Naive thymus-derived CD8-positive, alpha-beta T cell (primary cell): ENCODE measurements at places on chromosomes 7 and 10. TPM values are rescaled to one million over a fixed set of nuclear protein-coding genes. Genes with fewer than 3 reads are reported as not detected.

Gene HOXA6
- polyA plus RNA-seq = not detected

DNA sequence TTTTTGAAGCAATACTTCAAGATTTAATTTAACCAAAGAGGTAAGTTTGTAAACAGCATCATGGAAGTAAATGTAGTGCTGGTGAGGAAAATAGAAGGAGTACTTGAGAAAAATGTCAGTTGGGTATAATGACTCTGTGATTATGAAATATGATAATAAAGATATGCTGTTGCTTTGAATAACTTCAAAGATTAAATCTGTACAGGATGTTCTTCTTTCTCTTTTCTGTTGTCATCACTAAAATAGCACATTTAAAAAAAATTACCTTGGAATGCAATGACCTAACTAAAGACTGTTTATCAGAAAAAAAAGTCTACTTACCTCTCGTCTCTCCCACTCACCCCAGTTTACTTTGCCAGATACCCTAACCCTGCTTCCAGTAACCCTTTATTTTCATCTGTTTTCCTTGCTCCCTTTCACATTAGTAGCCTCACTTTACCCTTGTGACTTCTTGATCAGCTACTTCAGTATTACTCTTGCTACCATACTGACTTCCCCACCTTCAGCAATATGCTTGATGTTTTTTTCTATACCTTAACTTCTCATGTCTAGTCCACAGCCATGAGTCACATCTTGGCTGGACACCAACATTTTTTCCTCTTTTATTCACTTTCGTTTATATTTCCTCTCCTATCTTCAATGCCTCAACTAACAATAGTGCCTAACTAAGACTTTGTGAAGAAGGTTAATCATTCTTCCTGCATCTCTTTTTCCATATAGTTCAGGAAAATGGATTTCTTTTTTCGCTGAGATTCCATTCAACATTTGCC, 29.7 kb upstream of the TAS2R16 start:
- no peak overlapping the region for H3K27ac ChIP-seq
- H3K27me3 ChIP-seq = no peaks in the 10 kb centered on the region
- no peak overlapping the region for H3K4me3 ChIP-seq
- DNase-seq = no peak

DNA sequence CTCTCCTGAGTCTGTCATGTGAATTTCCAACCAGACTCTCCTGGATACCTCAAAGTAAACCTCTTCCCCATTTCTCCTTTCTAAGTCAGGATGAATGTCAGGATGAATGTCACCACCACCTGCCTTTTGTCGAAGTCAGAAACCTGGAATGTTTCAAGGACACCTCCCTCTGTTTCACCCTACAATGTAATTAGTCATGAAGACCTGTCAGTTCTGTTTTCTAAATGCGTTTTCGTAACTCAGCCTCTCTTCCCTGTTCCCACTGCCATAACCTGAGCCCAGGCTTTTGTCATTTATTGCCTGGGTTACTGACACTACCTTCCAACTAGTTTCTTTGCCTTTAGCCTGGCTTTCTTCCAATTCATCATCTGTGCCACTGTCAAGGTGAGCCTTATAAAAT, 5.5 kb upstream of the STN1 start:
- no peak overlapping the region for H3K27ac ChIP-seq
- no peaks in the 10 kb centered on the region for H3K36me3 ChIP-seq
- no peaks in the 10 kb centered on the region for H3K27me3 ChIP-seq
- H3K4me3 ChIP-seq = no peak overlapping the region
- H3K4me1 ChIP-seq = peaks cover 5% of the 10 kb centered on the region

DNA sequence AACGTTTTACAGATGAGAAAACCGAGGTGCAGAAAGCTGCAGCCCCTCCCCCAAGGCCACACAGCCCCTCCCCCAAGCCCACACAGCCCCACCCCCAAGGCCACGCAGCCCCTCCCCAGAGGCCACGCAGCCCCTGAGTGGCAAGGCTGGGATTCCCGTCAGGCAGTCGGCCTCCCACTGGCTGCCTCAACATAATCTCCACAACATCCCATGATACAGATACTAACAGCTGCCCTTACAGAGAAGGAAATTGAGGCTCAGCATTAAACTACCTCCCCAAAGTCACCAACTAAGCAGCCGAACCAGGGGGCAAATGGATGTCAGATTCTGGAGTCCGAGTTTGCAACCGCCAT, 15.9 kb downstream of the SH3PXD2A start:
- H3K36me3 ChIP-seq = no peaks in the 10 kb centered on the region
- H3K4me1 ChIP-seq = no peaks in the 10 kb centered on the region
- no peak for DNase-seq

DNA sequence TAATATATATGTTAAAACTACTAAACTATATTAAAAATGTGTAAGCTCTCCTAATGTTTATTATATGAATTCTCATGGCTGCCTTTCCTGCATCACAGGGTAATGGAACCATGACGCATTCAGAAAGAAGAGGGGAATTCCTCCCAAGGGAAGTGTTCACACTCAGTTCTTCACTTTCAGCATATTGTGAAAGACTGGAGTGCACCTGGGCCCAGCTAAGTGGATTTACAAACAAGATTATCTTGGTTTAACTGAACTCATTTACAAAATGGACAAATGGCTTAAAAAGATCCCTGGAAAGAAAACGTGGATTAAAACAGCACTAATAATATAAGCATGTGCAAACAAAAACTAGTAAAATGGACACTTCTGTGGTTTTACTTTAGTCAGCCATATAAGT, 149.8 kb downstream of the DOCK4 start:
- no peak overlapping the region for H3K4me3 ChIP-seq
- no peak overlapping the region for H3K27ac ChIP-seq
- H3K27me3 ChIP-seq = no peaks in the 10 kb centered on the region
- H3K36me3 ChIP-seq = no peaks in the 10 kb centered on the region

DNA sequence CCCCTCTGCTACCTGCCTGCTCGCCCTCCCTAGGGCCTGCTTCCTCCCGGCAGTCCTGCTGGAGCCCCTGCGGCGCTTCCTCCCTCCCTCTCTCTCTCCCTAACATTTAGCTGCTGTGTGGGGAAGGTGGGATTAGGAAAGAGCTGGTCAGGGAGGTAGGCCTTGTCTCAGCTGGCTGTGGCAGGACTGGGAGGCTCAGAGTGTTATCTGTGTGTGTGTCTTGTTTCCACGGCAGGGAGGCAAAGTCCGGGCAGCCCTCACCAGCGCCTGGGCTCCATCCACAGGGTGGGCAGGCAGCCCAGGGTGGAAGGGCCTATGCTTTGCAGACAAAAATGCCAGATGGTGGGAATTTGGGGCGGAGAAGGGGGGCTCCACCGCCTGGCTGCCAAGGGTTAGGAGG, 105.7 kb downstream of the RPS24 start:
- no peak for DNase-seq
- no peaks in the 10 kb centered on the region for H3K4me1 ChIP-seq
- no peak overlapping the region for H3K27ac ChIP-seq
- H3K36me3 ChIP-seq = no peaks in the 10 kb centered on the region
- peaks cover 41% of the 10 kb centered on the region for H3K27me3 ChIP-seq
